ENCODE measurements at places on chromosomes 4 and X. TPM values are rescaled to one million over a fixed set of nuclear protein-coding genes. Genes with fewer than 3 reads are reported as not detected.

DNA sequence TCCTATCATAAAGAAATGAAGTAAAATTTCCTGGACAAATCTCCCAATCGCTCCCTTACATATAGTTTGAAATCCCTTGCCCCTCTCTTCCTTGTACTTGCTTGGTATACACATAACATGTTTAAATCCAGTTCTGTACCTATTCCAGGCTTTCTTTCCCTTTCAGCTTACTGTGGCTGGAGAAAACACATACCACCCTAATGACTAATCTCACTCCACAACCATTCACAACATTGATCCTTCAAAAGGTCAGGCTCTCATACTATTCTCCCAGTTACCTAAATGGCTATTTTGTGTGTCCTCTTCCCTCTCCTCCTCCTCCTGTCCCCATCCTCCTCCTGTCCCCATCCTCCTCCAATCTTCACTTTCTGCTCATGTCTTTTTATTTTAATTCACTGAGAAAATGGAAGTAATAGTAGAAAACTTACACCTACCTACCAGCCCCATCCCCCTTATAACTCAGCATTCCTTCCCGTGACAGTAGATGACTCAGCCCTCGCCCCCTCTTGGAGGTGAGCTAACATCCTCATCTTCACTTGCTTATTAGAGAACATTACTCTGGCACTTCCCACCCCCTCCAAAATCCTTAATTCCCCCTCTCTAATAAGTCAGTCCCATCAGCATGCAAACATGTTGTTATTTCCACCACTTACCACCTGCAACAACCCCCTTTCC, 77.5 kb downstream of the IL15 start:
- H3K27ac ChIP-seq: no peak overlapping the region
- H3K27me3 ChIP-seq: no peaks in the 10 kb centered on the region
- DNase-seq: no peak
- no peak overlapping the region for H3K4me3 ChIP-seq
- H3K4me1 ChIP-seq: no peaks in the 10 kb centered on the region
- no peaks in the 10 kb centered on the region for H3K36me3 ChIP-seq

DNA sequence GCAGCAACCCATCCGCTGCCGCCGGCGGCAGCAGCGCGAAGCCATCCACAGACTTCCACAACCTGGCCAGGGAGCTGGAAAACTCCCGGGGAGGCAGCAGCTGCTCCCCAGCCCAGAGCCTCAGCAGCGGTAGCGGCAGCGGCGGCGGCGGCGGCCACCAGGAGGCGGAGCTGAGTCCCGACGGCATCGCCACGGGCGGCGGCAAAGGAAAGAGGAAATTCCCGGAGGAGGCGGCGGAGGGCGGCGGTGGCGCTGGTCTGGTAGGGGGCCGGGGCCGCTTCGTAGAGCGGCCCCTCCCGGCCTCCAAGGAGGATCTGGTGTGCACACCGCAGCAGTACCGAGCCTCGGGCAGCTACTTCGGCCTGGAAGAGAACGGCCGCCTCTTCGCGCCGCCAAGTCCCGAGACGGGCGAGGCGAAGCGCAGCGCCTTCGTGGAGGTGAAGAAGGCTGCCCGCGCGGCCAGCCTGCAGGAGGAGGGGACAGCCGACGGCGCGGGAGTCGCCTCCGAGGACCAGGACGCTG, 4.9 kb downstream of the PRDM8 start:
- peak overlapping the region; percentile 61 for H3K4me3 ChIP-seq
- H3K36me3 ChIP-seq: no peaks in the 10 kb centered on the region
- H3K4me1 ChIP-seq: peaks cover 10% of the 10 kb centered on the region
- peaks cover 4% of the 10 kb centered on the region for H3K27me3 ChIP-seq
- peak overlapping the region; percentile 42 for H3K27ac ChIP-seq

- no peaks in the 10 kb centered on the region for H3K27me3 ChIP-seq
- H3K4me1 ChIP-seq: no peaks in the 10 kb centered on the region
- DNase-seq: peak; percentile 26
Observed at GRCh38 chr4:83851261-83852084, 315.6 kb downstream of the GPAT3 start.

DNA sequence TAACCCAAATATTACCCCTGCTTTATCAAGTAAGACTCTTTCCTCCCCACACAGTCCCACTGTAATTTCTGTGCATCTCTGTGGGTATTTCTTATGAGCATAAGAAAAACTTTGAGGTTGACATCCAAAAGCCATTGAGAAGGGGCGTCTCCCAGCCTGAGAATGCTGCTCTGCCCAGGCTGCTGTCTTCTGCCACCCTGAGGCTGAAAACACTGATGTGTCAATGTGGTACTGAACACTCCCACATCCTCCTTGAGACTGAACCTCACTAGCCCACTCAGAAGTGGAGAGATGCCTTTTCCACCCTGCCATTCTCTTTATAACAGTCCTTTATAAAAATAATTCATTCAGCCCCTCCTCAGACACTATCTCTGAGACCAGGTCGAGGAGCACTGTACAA, 120.8 kb downstream of the SMIM20 start:
- no peak overlapping the region for H3K4me3 ChIP-seq
- no peak overlapping the region for H3K27ac ChIP-seq
- no peak for DNase-seq
- H3K27me3 ChIP-seq: no peaks in the 10 kb centered on the region

- DNase-seq: peak; percentile 53
- no peak overlapping the region for H3K4me3 ChIP-seq
- peak overlapping the region; percentile 12 for H3K27ac ChIP-seq
- no peaks in the 10 kb centered on the region for H3K27me3 ChIP-seq
- H3K36me3 ChIP-seq: no peaks in the 10 kb centered on the region
Observed at GRCh38 chr4:2805712-2806389, 13.0 kb downstream of the SH3BP2 start.

- DNase-seq: no peak
- H3K27me3 ChIP-seq: no peaks in the 10 kb centered on the region
Observed at GRCh38 chr4:88009871-88010270, 2.4 kb downstream of the PKD2 start.

DNA sequence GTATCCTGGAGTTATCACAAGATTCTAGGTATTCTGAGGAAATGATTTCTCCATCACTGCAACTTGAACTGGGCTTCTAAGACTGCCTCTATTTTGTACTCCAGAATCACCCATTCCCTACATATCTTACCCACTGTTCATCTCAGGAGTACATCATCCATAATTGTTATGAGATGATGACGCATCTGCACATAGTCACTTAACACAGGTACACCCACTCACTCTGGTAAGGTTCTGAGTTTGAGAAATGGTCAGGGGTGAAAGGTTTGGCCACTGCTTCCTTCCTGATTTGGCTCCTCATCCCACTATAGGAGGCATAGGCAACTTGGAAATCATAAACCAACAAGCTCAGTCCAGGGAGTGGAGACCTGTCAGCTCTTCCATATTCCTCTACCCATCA, 143.9 kb downstream of the GLRA2 start:
- H3K27me3 ChIP-seq: peaks cover 17% of the 10 kb centered on the region
- DNase-seq: no peak
- H3K27ac ChIP-seq: no peak overlapping the region
- peaks cover 4% of the 10 kb centered on the region for H3K4me1 ChIP-seq
- no peak overlapping the region for H3K4me3 ChIP-seq

DNA sequence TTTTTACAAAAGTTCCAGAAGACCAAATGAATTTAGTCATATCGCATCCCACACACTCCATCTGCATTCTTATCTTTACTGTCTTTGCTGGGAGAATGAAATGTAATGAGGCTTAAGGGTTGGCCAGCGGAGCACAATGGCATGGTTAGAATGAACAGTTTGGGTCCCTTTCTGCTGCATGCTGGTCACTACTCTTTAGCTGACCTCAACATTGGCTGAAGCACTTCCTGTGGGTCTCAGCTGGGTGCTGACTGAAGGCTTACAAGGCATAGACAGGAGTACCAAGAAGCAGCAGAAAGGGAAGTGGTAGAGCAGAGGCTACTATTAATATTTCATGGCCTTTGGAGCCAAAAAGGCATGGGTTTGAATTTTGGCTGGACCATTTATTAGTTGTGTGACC, 159.4 kb upstream of the GPC4 start:
- H3K36me3 ChIP-seq: no peaks in the 10 kb centered on the region
- peak; percentile 26 for DNase-seq
- no peak overlapping the region for H3K27ac ChIP-seq
- H3K4me1 ChIP-seq: no peaks in the 10 kb centered on the region
- H3K4me3 ChIP-seq: no peak overlapping the region

DNA sequence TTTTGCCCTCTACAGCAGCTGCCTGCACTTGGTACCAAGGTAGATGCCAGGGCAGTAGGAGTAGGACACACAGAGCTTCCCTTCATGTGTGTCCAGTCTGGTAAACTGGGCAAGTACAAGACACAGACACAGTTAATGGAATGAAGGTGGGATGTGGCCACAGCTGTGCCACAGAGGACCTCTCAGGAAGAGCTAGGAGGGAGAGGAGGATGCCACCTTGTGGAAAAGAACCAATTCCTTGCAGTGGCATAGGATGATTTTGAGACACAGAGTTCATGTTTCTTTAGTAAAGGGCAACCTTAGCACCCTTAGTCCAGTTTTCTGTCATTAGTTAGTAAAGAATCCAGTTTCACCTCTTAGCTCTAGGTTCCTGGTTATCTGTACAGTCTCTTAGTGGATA, 36.3 kb upstream of the TBC1D14 start:
- peaks cover 34% of the 10 kb centered on the region for H3K36me3 ChIP-seq
- no peak overlapping the region for H3K27ac ChIP-seq
- DNase-seq: no peak
- no peaks in the 10 kb centered on the region for H3K27me3 ChIP-seq
- no peaks in the 10 kb centered on the region for H3K4me1 ChIP-seq
- no peak overlapping the region for H3K4me3 ChIP-seq

DNA sequence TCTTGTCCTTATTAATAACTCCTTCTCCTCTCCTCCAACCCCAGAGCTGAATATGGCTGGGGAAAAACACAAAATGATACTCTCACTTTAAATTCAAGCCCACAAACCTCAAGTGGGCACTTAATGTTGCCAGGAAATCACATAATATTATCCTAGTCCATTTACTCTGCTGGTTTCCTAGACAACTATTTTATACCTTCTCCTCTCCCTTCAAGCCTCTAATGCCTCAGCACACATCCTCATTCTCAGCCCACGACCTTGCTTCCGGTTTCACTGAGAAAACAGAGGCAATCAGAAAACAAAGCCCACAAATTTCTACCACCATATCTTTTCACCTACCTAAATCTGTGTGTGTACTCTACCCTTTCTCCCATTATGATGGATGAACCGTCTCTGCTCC, 12.1 kb upstream of the CLCN5 start:
- H3K36me3 ChIP-seq: no peaks in the 10 kb centered on the region
- DNase-seq: no peak
- H3K4me3 ChIP-seq: no peak overlapping the region
- peaks cover 8% of the 10 kb centered on the region for H3K27me3 ChIP-seq

GRCh38 chrX:91080822-91081221, 353.8 kb upstream of the PABPC5 start:
- no peak for DNase-seq
- H3K4me3 ChIP-seq: no peak overlapping the region
- H3K27me3 ChIP-seq: peaks cover 5% of the 10 kb centered on the region
- H3K36me3 ChIP-seq: no peaks in the 10 kb centered on the region
- H3K27ac ChIP-seq: no peak overlapping the region

GRCh38 chrX:129958083-129958465, 24.4 kb upstream of the BCORL1 start:
- no peaks in the 10 kb centered on the region for H3K36me3 ChIP-seq
- no peak for DNase-seq
- peaks cover 2% of the 10 kb centered on the region for H3K27me3 ChIP-seq
- no peaks in the 10 kb centered on the region for H3K4me1 ChIP-seq

DNA sequence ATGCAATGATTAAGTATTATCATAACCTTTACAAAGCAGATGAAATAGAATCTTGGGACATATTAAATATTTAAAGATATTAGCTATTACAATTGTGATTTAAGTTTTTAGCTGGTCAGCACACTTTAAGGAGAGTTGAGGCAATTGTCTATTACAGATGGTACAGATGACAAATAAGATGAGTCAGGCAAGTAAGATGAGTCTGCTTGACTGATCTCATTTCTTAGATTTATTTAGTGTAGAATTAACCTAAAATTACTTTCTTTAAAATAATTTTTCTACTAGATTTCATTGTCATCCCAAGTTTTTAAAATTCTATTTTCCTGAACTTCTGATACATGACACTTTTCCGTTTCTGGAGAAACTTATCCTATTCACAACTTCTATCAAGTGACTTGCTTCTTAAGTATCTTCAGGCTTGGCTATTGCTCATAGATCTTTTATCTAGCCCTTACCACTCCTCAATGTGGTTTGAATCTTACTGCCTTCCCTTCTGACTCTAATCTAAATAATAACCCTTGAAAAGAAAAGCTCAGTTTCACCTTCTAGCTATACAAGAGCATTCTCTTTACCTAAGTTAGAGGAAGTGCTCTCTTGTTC, 32.9 kb downstream of the CXCL1 start:
- no peak for DNase-seq
- no peaks in the 10 kb centered on the region for H3K36me3 ChIP-seq
- no peaks in the 10 kb centered on the region for H3K4me1 ChIP-seq

DNA sequence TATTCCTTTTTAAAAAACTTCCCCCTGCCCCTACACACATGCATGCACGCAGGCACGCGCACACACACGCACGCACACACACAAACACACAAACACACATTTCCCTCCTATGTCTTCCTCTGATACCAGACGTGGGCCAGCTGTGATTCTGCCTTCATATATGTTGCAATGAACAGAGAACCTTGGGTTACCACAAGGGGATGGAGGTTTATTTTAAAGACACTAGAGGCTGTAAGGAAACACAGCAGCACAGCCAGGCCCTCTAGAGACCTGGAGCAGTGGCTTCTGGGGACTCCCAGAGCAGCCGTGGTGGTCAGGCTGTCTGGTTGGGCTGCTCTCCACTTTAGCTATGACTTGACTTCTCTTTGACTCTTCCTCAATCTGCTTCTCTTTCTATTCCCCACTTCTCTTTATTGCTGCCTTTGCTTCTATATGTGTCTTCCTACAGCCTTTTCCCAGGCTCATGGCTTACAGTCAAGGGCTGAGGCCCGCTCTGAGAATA, 3.2 kb upstream of the TLR10 start:
- no peak overlapping the region for H3K4me3 ChIP-seq
- H3K27ac ChIP-seq: peak overlapping the region; percentile 67
- no peaks in the 10 kb centered on the region for H3K4me1 ChIP-seq
- no peak for DNase-seq

The CSAG1 gene
- not detected for total RNA-seq

The PRSS12 gene
- total RNA-seq: 55.0 TPM

The MBNL3 gene
- 27.2 TPM for total RNA-seq

The ETDB gene
- total RNA-seq: not detected

The GAGE12H gene
- total RNA-seq: not detected

The APOOL gene
- 21.6 TPM for total RNA-seq

The SGCB gene
- 39.9 TPM for total RNA-seq

The UGT2A3 gene
- not detected for total RNA-seq

The SPANXN4 gene
- total RNA-seq: not detected

The OPRPN gene
- total RNA-seq: not detected

The BMP3 gene
- 24.1 TPM for total RNA-seq

The RRH gene
- not detected for total RNA-seq

The MSX1 gene
- total RNA-seq: 4.0 TPM
